Pons (tissue), 1 donor: ENCODE measurements at places on chromosomes 2 and 18.

GRCh38 chr2:131519466-131519865 lies 8.2 kb upstream of the CCDC74A start:
- DNase-seq = no peak

- DNase-seq = no peak
Measured at GRCh38 chr2:231640641-231641111, 48.0 kb downstream of the TEX44 start.

DNA sequence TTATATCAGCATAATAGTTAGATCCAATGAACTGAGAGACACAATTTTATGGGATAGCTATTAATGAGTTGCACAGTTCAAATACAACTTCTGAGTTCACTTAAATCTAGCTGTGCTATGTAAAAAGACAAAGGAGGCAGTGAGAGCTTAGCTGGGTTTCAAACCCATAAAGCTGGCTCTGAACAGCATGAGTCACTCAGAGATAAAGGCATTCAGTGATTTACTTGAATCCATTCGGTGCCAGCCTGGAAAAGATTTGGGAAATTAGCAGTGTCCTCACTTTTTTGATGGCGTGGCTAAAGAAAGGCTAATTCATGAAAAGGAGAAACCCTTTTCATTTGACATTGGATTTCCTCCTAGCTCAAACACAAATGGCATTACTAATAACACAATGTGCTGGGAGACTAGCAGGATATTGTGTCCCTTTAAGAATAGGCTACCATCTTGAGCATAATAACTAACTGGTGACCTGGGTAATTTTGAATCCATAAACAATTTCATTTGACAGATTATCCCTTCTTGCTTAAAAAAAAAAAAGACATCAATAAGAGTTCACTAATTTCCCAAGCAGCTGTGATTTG lies 98.4 kb upstream of the NEUROD1 start:
- DNase-seq = peak; percentile 80

GRCh38 chr18:27181726-27182125 lies 3.4 kb downstream of the CHST9 start:
- DNase-seq = no peak

- no peak for DNase-seq
Measured at GRCh38 chr2:160051371-160051800, 11.0 kb downstream of the PLA2R1 start.

- no peak for DNase-seq
Measured at GRCh38 chr2:195570329-195570728, 86.7 kb upstream of the SLC39A10 start.

- DNase-seq = no peak
Measured at GRCh38 chr2:185734658-185735057, 3.9 kb upstream of the FSIP2 start.

- no peak for DNase-seq
Measured at GRCh38 chr2:85909005-85909404, 20.2 kb upstream of the ST3GAL5 start.

GRCh38 chr2:166888180-166888579 lies at the start of gene XIRP2:
TSS of gene XIRP2 (plus strand) at chr2:166888480. CDS start at chr2:166903483, 15,003 bp downstream.
- DNase-seq = no peak

GRCh38 chr2:32617599-32618189 lies 10.2 kb upstream of the TTC27 start:
- no peak for DNase-seq

- no peak for DNase-seq
Measured at GRCh38 chr2:176793792-176794191, 418.8 kb upstream of the HNRNPA3 start.

GRCh38 chr2:232458051-232458660 lies 2.2 kb downstream of the ALPI start:
- no peak for DNase-seq

- peak; percentile 28 for DNase-seq
Measured at GRCh38 chr2:136386046-136386445, 268.1 kb upstream of the CXCR4 start.

DNA sequence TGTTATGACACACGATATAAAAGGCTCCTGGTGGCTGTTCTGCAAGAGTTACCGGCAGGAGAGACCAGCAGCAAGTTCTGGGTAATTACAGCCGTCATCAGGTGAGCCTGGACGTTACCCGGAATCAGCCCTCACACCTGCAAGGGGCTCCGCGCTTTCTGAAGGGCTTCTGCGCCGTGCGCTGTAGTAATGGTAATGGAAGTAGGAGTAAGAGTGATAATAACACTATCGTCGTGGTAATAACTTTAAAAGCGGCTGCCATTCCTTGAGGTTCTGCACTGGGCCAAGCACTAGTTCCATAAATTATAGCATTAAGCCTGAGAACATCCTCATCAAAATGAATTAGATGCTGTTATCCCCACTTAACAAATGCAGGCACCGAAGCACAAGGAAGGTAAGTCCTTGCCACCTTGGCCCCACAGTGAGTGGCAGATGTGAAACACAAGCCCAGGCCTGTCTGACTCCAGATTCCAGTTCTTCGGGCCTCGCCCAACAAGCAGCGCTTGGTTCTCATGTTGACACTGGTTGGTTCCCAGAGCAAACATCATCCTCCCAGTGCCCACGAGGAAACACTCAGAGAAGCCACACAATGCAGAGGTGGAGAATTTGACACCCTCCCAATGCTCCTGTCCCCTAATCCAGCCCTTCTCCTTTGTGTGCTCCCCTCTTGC lies 205.2 kb downstream of the EIPR1 start:
- DNase-seq = no peak

DNA sequence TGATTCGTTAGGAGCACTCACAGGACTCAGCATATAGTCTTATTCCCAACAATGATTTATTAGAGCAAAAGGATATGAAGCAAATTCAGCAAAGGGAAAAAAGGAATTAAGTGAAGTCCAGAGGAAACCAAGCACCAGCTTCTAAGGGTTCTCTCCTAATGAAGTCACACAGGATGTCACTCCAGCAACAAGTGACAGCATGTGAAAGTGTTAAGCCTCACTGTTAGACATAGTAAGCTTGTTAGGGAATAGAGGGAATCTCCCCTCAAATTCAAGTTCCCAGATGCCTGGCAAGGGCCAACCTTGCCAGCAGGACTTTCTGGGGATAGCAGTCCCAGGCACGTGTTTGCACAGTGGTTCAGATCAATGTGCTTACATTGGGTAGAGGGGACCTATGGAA lies 4.4 kb upstream of the SLC30A6 start:
- DNase-seq = no peak

DNA sequence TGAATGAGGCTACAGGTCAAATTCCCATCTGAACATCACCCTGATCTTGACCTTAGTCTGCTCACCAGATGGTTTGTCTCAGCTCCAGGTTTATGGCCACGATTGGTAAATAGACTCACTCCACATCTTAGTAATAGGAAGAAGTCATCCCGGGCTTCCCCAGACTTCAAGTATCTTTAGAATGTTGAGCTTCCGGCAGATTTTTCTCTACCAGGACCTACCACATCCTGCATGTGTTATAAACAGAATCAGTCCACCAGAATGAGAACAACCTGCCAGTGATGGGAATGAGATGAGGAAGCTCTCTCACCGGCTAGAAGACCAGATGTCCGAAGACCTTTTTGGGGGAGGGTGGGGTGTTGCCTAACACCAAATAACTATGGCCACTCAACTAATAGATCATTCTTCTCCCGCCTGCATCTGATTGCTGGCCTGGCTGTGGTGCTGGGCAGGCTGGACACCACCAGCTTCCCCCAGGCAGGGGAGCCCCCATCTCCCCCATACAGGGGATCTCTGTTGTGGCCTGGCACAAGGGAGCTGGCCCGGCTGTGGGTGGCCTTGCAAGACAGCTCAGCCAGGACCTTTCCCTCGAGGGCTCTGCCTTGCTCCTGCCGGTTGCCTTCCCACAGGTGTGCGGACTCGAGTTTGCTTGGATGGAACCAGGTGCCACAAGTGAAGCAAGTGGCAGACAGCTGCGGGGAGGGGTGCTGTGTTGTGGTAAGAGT lies 88.5 kb downstream of the SH3RF3 start:
- DNase-seq = peak; percentile 57

GRCh38 chr2:182167882-182168281 lies 182.2 kb downstream of the PPP1R1C start:
- DNase-seq = no peak

- DNase-seq = no peak
Measured at GRCh38 chr2:239788576-239789098, 236.5 kb downstream of the NDUFA10 start.

GRCh38 chr2:238420442-238420841 lies 6.3 kb upstream of the ASB1 start:
- DNase-seq = no peak

DNA sequence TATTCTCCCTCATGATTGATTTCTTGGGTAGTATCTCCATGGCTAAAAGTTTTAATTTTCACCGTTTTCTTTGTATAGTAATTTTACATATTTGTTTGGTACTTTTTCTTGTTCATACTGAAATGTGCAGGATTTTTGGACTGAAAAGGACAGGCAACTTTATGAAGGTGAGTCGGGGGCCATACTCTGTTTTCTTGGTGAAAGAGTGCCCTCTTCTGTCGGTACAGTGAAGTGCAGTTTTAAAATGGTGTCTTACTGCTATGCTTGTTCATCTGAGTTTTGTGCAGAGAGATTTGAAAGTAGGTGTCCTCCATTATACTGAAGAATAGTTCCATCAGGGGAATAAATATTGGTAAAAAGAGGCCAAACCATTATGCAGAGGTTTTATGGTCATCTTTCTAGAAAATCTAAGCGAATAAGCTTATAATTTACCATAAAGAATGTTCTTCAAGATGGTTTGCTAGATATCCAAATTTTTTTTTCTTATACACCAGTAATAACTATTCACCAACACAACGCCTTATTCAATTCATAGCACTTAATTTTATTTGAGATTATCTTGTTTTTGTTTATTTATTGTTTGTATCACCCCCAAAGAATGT lies 8.7 kb upstream of the SERPINB13 start:
- peak; percentile 51 for DNase-seq

DNA sequence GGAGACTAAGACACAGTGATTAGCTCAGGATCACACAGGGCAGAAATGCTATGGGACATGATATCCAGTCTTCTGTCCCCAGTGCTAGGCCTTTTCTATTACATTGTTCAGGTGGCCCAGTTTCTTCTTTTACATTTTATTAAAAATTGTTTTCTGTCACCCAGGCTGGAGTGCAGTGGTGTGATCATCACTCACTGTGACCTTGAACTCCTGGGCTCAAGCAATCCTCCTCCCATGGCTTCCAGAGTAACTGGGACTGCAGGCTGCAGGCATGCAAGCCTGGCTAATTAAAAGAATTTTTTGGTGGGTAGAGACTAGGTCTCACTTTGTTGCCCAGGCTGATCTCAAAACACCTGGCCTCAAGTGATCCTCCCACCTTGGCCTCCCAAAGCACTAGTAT lies 15.4 kb downstream of the PDK1 start:
- DNase-seq = no peak

DNA sequence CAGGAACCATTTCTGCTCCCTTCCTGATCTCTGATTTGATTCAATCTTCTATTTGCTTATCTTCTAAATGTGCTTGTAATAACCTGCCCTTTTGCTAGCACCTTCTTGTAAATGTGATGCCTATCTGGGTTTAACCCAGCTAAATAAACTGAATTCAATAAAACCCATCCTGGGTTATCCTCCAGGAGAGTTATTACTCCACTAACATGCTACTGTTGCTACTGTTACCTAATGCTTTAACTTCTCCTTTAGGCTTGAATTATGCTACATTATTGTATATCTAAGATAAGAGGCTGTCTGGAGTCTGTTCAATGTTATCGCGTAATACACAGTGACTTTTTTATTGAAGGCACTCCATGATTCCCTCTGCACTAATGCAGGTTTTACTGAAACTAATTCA lies 206.5 kb upstream of the CTAGE1 start:
- DNase-seq = no peak

- no peak for DNase-seq
Measured at GRCh38 chr18:48643262-48643661, 104.4 kb downstream of the CTIF start.

DNA sequence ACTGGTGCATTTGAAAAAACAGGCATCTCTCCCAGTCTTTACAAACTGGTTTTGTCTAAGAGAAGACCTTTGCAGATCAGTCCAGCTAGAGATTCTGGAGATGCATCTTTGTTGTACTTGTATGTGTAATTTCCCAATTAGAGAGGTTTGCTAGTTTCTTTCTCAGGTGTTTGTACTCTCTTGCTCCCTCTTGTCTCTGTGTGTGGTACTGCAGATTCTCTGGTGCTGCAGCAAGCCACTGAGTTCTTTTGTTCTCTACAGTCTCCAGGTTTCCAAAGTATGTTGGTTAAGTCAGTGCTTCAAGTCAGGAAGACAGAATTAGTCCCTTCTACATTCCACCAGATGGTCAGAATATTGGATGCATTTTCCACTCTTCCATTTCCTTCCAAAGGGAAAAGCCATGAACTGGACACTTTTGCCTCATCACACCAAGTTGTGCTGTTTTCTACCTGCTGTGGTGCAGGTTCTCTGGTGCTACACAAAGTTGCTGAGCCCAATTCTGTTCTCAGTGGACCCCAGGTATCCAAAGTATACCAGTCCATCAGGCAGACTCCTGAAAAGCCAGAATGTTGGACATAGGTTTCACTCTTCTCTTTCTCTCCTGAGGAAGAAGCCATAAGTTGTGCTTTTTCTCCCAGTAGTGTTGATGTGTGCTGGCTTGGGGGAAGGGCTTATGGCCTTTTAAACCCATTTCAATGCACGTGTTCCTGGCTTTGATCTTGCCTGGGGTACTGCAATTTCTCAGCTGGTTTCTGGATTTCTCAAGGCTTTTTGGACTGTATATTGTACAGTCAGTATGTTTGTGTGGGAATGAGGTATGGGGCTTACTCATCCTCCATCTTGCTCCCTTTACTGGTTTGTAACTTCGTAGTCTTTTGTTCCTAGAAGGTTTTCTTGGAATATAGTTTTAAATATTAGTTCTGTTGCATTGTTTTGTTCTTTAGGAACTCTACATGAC lies 29.8 kb downstream of the EPC2 start:
- no peak for DNase-seq

GRCh38 chr2:142165790-142166189 lies 35.0 kb upstream of the LRP1B start:
- DNase-seq = peak; percentile 39

GRCh38 chr2:10900216-10901109 lies 11.3 kb upstream of the KCNF1 start:
- DNase-seq = no peak

DNA sequence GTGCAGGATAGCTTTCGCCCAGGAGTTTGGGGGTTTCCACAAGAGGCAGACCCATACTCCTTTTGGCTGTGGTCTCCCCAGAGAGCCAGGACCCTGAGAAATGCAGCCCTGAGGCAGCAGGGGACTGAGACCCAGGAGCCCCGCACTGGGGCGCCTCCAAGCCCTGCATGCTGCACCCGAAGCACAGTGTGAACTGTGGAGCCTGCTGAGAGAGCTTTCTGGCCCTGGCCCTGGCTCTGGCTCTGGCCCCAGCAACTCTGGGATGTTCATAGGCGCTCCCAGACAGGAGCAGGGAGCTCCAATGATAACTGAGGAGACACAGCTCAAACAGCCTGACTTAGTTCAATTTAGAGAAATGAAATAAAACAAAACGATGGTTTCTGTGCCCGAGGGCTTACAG lies 96.4 kb upstream of the TEX51 start:
- no peak for DNase-seq

DNA sequence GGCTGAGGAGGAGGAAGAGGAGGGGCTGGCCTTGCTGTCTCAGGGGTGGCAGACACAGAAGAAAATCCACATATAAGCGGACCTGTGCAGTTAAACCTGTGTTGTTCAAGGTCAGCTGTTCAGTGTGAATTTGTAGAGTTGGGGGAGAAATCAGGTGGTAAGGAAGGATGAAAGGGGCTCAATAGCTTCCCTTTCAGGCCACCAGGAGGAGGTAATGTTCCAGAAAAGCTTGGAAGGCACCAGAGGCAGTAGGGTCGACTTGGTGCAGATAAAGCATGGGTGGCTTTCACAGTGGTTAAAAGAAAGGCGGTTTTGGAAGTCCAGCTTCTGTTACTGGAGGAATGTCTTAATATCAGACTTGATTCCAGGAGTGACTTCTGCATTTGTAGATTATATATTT lies 167.4 kb downstream of the THSD7B start:
- no peak for DNase-seq

GRCh38 chr2:220270481-220271070 lies 643.1 kb downstream of the SLC4A3 start:
- no peak for DNase-seq
